ENCODE measurements at places on chromosomes 12 and 14.

DNA sequence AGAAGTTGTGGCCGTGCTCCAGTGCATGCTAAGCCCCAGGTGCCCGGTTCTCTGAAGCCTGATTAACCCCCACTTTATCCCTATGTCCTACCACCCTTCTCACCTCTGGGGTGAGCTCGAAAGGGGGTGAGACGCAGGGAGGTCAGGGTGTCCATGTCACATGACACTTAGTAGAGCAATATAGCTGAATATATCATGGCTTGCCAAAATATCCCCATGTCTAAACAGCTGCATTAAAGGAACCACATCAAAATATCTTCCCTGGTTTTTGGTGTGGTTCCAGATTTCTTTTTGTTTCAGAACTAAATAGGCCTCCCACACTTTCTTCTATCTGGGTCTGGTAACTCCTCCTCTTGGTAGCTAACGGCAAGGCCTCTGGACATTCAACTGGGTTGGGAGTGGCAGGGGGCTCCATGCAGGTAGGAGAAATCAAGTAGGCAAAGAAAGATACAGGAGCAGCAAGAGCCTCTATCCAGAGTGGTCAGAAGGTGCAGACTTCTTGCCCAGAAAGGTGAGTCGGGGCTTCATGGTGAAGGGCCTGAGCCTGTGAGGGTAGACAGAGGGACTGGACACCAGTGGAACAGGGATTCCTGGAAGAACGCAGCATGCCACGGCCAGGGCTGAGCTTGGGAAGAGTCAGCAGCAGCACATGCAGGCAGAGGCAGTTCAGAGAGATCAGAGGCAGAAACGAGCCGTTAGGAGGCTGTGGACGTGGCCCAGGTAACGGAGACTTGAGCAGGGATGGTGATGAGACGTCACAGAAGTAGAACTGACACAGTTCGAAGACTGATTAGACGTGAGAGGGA lies 202.8 kb upstream of the DIO3 start:
- no peak for DNase-seq

DNA sequence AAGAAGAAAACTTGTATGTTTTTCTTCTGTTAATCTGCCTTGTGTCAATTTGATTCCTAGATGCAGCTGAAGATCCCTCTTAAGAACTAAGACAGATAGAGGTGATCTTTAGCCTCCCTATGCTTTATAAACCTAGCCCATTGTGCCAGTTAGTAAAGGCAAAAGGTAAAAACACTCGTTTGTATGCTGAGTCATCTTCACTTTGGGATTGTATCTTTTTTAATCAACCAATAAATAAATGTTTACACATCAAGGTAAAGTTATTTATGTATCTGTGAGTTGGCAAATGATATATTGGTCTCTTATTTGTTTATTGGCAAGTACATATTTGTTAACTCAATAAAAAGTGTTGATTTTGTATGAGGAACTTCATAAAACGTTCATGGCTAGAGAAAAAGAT lies 165.9 kb upstream of the AMIGO2 start:
- DNase-seq = no peak

DNA sequence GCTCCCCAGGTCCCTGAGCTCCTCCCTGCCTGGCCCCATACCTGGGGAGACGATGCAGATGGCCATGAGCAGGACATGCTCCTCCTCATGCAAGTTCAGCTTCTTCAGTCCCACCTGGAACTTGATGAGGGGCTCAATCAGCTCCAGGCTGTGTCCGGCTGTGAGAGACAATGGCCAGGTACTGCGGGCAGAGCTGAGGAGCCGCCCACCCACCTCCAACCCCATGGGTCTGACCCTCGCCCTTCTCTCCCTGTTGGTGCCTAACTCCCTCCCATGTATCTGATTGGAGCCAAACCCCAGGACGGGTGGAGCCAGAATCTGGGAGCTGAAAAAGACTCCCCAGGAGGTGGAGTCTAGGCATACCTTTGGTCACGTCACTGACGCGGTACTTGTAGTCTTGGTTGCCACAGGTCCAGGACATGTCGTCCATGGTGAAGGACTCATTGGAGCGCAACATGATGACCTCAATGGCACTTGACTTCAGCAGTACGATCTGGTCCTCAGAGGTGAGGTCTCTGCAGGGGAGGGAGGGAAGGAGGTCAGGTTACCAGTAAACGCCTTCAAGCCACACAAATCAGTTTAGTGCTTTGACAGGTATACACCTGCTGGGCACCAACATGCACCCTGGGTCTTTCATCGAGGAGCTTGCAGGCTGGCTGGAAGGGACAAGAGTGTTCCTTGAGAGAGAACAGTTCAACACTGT lies 26.7 kb upstream of the HDAC7 start:
- DNase-seq = no peak

- DNase-seq = no peak
Measured at GRCh38 chr12:2547273-2548044, 247.3 kb upstream of the FKBP4 start.

GRCh38 chr12:87618199-87618598 lies 411.0 kb downstream of the C12orf50 start:
- no peak for DNase-seq

- DNase-seq = no peak
Measured at GRCh38 chr14:23286902-23287479, 1.1 kb upstream of the HOMEZ start.

DNA sequence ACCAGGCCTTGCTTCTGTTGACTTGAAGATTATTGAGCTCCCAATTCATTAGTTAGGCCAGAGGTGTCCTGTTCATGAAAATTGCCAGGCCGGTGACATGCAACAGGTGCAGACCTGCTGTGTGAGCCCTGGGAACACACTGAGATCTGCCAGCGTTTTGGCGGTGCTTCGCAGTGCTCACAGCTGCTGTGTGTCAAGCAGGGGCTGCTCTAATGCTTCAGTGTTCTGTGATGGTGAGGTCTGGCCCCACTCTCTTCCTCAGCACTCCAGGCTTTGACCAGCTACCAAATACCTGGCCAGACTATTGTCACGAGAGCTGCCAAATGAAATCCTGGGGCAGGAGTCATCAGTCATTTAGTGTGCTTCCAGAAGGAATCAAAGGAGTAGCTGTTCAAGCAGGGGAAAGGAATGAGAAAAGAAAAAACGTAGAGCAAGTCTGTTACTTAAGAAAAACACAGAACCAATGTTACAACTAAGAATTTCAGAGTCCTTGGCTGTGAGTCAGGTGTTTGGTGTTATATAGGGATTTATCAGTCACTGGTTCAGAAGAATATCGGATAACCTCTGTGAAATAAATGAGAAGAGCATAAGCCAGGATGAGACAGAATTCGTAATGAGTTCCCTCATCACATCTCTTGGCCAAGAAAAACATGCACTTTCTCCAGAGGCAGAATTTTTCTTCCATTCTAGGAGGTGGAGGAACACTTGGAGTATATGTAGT lies 150.8 kb downstream of the FBXL14 start:
- no peak for DNase-seq

- DNase-seq = no peak
Measured at GRCh38 chr12:98532687-98533304, 17.4 kb downstream of the TMPO start.

- no peak for DNase-seq
Measured at GRCh38 chr14:72717220-72717619, 176.7 kb downstream of the DPF3 start.

- no peak for DNase-seq
Measured at GRCh38 chr12:27535318-27535717, 11.3 kb downstream of the PPFIBP1 start.

DNA sequence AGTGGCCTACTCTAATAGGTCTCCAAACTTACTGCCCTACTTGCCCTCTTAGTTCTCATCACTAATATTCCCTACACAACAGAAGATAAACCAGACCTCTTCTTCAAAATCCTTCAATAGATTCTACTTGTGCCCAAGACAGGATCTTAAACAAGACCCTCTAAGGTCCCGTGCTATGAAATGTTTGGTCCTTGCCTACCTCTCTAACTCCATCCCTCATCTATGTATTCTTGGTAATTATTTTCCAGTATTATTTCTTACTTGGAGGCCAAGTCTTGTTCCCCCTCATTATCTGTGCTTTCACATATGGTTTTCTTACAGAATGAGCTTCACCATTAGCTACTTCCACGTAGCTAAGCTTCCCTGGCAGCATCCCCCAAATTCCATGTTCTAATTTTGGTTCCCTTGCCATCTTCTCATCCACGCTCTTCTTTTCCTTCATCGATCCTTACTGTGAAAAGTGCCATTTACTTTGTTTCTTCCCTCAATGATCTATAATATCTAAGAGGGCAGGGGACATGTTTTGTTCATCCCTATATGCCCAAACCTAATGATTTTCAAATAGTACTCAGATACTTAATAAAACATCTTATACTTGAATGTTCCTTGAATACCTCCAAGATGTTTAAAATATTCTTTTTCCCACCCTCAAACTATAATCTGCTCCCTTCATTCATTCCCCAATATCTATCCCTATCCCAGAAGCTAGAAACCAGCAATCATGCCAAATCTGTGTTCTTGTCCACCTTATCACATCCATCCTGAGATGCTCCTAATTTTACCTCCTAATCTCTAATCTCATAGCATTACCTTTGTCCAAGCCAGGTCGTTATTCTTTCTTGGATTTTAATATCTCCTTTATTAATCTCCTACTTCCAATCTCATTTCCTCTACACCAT lies 10.1 kb downstream of the HNRNPC start:
- no peak for DNase-seq

- no peak for DNase-seq
Measured at GRCh38 chr12:59452746-59453145, 143.1 kb upstream of the SLC16A7 start.

DNA sequence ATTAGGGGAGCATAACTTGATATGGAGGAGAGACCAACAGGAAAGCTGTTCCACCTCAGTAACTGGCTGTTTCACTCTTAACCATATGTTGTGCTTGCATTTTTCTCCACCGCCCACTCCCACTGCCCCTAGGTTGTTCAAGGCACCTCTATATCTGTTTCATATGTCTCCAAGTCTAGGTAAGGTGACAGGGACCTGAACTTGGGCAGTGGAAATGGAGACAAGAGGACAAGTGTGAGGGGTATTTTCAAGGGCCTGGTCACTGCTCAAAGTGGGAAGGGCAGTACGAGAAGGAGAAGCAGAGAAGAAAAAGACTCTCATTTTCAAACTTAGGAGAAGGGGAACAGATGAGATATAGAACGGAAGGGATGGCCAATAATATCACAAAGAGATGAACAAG lies 3.1 kb downstream of the SLC38A1 start:
- DNase-seq = no peak

DNA sequence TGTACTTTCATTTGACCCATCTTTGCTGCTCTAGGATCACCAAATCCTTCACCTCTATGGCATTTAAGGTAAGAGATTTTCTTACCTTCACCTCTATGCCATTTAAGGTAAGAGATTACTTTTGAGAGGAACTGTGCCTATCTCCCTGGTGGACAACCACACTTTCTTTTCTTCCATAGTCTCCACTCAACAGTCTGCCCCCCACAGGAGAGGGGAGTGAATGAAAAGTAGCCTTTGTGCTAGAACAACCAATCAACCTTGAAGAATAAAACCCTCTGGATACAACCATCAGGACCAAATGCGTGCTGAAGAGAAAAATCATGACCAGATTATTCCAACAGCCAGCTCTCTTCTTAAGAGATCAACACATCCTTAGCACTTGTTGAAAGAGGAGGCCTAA lies 258.6 kb upstream of the TMPO start:
- no peak for DNase-seq

GRCh38 chr12:130832561-130833209 lies 6.4 kb downstream of the STX2 start:
- no peak for DNase-seq

DNA sequence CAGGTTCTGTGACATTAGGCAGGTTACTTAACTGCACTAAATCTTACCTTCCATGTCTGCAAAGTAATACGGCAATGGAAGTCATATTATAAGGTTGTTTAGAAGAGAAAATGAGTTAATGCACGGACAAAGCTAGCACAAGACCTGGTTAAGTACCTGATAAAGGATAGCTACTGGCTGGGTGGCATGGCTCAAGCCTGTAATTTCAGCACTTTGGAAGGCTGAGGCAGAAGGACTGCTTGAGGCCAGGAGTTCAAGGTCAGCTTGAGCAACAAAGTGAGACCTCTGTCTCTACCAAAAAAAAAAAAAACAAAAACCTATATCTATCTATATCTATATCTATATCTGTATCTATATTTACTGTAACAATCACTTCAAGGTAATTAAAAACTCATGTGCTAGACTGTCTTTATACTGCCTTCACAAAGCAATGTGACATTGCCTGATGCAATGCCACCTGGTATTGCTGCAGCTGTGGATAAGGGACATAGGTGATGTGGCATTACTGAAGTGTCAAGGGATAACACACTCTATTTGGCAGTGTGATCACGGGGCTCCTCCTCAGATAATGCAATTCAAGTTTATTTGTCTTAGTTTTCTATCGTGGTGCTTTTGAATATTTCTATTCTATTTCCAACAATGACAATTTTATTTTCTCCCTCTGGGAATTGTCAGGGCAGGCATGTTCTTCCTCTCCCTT lies 107.1 kb downstream of the PAX9 start:
- no peak for DNase-seq

GRCh38 chr14:76829013-76829365 lies 2.8 kb downstream of the LRRC74A start:
- no peak for DNase-seq

GRCh38 chr12:124480469-124481256 lies 86.7 kb downstream of the NCOR2 start:
- no peak for DNase-seq

- DNase-seq = no peak
Measured at GRCh38 chr14:56760164-56760914, 49.9 kb downstream of the OTX2 start.

All from activated CD8-positive, alpha-beta memory T cell treated with anti-CD3 and anti-CD28 coated beads for 4 hours (primary cell).